ENCODE measurements at places on chromosomes 1 and 21. TPM values are rescaled to one million over a fixed set of nuclear protein-coding genes. Genes with fewer than 3 reads are reported as not detected.

Gene SYT14
- 45.2 TPM for total RNA-seq

Gene GJA4
- total RNA-seq, result 3.9 TPM

Gene DPH5
- 35.8 TPM for total RNA-seq

Gene KRTAP13-2
- total RNA-seq, result not detected

Gene PTCH2
- total RNA-seq, result 1.2 TPM

Gene ADGRB2
- total RNA-seq, result 59.5 TPM

Gene C4BPA
- total RNA-seq, result not detected

Gene CNN3
- total RNA-seq, result 204 TPM

Gene CFAP74
- total RNA-seq, result 1.8 TPM

Gene DFFA
- 31.8 TPM for total RNA-seq

Gene ZBTB8A
- 25.8 TPM for total RNA-seq

Gene LZIC
- 66.9 TPM for total RNA-seq

Gene CELF3
- 36.0 TPM for total RNA-seq

Gene EXO1
- total RNA-seq, result 4.2 TPM

Gene OR14A16
- not detected for total RNA-seq

Gene KIF2C
- 6.5 TPM for total RNA-seq

Gene MAP3K7CL
- total RNA-seq, result 2.8 TPM

Gene SDF4
- total RNA-seq, result 30.4 TPM

Gene SPATA6
- total RNA-seq, result 44.5 TPM

Gene SPRR2A
- not detected for total RNA-seq

Measured in diencephalon (tissue), 1 donor.